ENCODE measurements at places on chromosomes 16 and 17.
A peak's percentile ranks its signal among the peaks of the same experiment; 100 is the strongest.

DNA sequence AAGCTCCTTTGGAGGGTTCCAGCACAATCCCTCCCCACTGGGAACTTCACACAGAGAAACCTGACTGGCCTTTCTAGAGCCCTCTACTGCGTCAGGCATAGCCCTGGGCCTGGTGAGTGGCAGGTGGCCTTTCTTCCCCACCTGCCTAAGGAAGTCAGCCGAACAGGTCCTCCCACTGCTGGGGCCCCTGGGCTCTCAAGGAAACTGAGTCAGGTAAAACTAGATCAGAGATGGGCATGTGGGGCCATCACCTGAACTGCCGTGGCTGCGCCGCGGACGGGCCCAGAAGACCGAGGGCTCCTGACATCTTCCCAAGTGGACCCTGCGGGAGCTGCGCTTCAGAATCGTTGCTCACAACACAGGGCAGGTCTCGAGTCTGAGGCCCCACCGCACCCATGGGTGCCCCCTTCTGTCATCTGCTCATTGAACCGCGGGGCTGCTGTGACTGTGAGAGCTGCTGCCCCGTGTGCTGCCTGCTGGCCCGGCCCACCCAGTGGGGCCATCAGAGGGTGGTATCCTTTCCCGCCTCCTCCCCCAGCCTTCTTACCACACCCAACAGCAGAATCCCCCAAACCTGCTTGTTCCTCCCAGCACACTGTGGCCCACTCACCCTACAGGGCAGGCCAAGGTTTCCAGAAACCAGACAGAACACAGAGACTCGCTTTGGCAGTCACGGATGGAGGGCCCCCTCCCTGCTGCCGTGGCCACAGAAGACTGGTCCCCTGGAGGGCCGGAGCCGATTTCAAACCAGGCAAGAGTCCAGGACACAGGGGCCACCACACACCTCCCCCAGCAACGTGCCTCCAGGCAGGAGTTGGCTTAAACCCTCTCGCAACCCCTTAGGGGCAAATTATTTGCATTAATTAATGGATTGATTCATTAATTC, 81.1 kb downstream of the TBC1D16 start:
- no peak for DNase-seq

- DNase-seq, result no peak
These were observed 21.4 kb downstream of the ZC3H18 start for GRCh38 chr16:88591577-88592021.

GRCh38 chr17:66364508-66364907, 62.1 kb downstream of the PRKCA start:
- no peak for DNase-seq

GRCh38 chr16:72901000-72901627, 146.8 kb downstream of the ZFHX3 start:
- DNase-seq, result no peak

DNA sequence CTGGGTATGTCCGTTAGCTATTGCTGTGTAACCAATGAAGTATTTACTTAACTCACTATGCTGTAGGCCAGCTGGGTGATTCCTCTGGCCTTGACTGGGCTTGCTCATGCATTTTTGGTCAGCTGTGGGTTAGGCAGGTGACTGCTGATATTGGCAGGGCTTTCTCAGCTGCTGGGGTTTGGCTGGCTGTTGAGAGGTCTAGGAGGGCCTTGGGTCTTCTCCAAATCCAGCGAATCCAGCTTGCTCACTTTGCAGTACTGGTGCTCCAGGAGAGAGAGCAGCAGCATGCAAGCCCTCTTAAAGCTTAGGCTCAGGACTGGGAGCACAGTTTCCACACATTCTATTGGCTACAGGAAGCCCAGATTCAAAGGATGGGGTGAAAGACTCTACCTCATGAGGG, 270.1 kb downstream of the PHKB start:
- DNase-seq, result peak; percentile 49

DNA sequence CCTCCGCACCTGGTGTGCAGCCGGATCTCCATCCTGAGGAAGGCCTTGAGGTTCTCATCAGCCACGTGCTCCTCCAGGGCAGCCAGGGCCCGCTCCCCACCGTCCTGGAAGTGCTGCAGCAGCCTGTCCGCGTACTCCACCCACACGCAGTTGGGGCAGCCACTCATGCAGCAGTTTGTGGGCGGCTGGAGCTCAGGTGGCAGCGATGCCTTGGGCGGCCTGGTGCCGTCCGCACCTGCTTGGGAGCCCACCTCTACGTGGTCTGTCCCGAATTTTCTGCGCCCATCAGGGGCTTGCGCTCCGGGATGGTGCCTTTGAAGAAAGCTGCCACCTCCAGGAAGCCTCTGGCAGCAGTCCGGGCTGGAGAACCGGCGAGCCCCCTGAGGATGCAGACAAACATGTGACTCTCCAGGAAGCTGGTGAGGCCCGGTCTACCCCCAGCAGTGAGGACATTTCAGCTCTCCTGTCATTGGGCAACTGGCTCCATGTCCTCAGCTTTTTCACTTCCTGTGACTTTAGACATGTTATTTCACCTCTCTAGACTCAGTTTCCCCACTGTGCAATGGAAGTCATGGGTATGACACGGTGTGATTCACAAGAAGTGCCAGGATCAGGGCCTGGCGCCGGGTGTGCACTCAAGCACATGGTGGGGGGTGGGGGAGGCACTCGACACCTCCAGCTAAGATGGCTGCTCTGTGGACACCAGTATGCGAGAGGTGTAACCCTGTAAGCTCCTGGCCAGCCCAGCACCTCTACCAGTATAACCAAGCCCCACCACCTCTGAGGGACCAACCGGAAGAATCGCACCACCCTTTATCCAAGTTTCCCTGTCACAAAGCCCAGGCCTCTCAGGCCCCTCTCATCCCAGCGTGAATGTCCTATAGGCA, 957 bp downstream of the OXLD1 start:
- no peak for DNase-seq

DNA sequence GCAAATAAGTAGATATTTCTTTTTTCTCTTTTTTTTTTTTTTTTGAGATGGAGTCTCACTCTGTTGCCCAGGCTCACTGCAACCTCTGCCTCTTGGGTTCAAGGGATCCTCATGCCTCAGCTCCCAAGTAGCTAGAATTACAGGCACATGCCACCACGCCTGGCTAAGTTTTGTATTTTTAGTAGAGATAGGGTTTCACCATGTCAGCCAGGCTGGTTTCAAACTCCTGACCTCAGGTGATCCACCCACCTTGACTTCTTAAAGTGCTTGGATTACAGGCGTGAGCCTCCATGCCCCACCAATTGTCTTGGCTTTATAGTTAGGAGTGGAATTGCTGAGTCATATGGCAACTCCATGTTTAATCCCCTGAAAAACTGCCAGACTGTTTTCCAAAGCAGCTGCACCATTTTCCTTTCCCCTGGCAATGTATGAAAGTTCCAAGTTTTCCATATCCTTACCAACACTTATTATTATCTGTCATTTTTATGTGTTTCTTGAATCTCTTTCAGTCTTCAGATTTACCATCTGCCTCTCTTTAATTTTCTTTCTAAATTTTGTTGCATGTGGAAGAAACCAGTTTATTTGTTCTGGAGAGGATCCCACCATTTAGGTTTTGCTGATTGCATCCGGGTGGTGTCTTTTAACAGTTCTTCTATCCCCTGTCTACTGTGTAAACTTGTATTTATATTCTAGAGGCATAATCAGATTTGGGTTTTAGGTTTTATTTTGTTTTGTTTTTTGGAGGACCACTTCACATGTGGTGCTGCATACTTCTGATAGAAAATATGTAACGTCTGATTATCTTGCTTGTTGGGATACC, 9.9 kb upstream of the CES3 start:
- no peak for DNase-seq

GRCh38 chr16:3152277-3152990, 17.6 kb downstream of the ZNF213 start:
- peak; percentile 77 for DNase-seq
